ENCODE measurements at places on chromosomes 4 and X.

GRCh38 chr4:124641715-124642381 lies 70.7 kb downstream of the ANKRD50 start:
- H3K36me3 ChIP-seq: no peaks in the 10 kb centered on the region
- H3K27ac ChIP-seq: no peak overlapping the region
- H3K27me3 ChIP-seq: no peaks in the 10 kb centered on the region
- no peak overlapping the region for H3K4me3 ChIP-seq
- no peaks in the 10 kb centered on the region for H3K4me1 ChIP-seq

DNA sequence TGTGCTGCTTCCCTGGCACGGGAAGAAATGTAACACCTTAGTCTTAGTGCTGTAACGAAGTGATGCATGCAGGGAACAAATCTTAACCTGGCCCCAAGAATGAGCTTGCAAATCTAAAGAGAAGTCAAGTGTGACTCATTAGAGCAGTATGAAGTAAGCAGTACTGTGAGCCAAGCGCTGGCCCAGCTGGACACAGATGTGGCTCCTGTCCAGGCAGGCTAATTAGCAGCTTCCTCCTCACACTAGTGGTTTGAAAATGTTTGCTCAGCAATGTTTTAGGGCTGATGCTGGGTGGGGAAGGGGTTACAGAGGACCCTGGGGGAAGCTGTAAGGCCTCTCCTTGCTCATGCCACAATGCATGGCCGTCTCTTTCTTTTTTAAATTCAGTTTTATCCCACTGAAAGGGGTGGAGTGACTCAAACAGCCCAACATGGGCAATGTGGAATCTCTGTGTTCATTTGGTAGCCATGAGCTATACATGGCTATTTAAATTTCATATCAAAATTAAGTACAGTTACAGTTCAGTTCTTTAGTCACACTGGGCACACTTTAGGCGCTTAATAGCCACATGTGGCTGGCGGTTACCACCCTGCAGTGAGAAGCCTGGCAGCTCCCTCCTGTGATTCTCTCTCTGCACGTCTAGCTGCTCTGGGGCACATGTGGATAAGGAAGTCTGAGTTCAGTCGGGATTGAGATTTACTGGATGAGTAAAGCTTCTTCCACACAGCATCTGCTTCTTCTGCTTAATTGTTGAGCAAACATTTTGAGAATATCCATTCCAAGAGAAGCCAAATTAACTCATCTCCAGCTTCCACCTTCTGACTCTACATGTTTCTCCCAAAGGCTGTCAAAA lies 48.8 kb downstream of the MAP7D2 start:
- no peak overlapping the region for H3K4me3 ChIP-seq
- DNase-seq: no peak
- peaks cover 3% of the 10 kb centered on the region for H3K27me3 ChIP-seq
- H3K27ac ChIP-seq: no peak overlapping the region
- no peaks in the 10 kb centered on the region for H3K4me1 ChIP-seq
- H3K36me3 ChIP-seq: no peaks in the 10 kb centered on the region

GRCh38 chr4:16952896-16953630 lies 54.6 kb upstream of the LDB2 start:
- H3K36me3 ChIP-seq: no peaks in the 10 kb centered on the region
- no peak overlapping the region for H3K4me3 ChIP-seq
- no peaks in the 10 kb centered on the region for H3K27me3 ChIP-seq
- H3K27ac ChIP-seq: no peak overlapping the region
- DNase-seq: no peak

DNA sequence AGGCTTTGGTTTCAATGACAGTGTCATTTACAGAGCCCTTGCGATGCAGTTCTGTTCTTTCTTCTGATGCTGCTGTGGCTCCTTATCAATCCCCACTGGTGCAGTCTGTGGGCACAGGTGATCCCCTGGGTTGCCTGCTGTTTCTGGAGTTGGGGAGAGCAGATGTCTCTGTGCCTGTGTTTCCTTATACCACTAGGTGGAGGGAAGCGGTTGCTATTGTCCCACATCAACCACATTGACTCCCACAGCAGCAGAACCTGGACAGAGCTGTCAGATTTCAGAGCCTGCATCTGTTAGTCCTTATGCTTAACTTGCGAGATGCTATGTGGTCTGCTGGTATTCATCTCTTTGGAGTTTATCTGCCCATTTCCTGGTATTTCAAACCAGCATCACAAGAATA lies 57.7 kb downstream of the NEIL3 start:
- peaks cover 20% of the 10 kb centered on the region for H3K36me3 ChIP-seq
- H3K4me1 ChIP-seq: peaks cover 5% of the 10 kb centered on the region
- H3K27me3 ChIP-seq: no peaks in the 10 kb centered on the region
- H3K4me3 ChIP-seq: no peak overlapping the region
- H3K27ac ChIP-seq: no peak overlapping the region

- no peak overlapping the region for H3K27ac ChIP-seq
- H3K27me3 ChIP-seq: no peaks in the 10 kb centered on the region
- no peaks in the 10 kb centered on the region for H3K4me1 ChIP-seq
- H3K36me3 ChIP-seq: no peaks in the 10 kb centered on the region
- no peak for DNase-seq
Observed at GRCh38 chr4:16450724-16451123, 224.5 kb upstream of the TAPT1 start.
